Caki2 (cell line): ENCODE measurements at places on chromosomes 16 and 17.

DNA sequence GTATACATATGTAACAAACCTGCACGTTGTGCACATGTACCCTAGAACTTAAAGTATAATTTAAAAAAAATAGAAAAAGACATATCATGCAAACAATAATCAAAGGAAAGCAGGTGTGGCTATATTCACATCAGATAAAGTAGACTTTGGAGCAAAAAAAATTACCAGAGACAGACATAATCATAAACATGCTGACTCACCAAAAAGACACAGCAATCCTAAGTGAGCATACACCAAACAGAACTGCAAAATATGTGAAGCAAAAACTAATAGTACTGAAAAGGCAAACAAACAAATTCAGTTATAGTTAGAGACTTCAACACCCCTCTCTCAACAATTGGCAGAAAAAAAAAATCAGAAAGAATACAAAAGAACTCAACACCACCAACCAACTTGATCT is 29.9 kb downstream of the SHCBP1 start:
- no peak for DNase-seq

- DNase-seq = no peak
Measured at GRCh38 chr17:48498164-48498850, 32.5 kb downstream of the HOXB1 start.

DNA sequence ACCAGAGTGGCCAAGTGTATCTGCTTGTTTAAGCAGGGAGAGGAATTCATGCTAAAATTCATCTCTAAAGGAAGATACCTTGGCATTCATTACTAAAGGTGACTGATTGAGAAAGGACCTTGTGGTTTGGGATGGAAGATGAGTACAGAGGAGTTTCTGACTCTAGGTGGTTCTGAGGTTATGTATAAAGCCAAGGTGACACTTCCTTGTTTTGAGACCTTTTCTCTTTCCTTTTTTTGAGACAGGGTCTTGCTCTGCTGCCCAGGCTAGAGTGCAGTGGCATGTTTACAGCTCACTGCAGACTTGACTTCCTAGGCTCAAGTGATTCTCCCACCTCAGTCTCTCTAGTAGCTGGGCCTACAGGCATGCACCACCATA is 9.1 kb downstream of the ABHD15 start:
- no peak for DNase-seq

DNA sequence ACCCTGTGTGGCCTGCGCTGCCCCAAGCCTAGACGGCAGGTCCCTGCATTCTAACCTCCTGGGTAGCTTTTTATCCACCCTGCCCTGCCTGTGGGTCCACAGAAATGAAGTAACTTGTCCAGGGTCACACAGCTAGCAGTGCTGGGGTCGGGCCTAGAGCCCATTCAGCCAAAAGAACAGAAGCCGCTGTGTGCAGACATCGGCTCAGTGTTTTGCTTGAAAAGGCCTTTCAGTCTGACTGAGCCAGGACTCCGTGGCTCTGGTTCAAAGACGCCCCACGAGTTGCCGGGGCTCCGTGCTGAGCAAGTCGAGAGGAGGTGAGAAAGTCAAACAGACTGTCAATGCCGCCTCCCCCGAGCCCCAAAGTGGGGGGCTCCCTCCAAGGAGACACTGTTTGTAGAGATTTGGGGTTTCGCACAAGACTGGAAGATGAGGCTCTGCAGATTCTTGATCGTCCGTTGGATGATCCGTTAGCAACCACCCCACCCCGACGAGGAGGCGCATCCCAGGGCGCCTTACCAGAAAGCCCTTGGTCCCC is 226.2 kb downstream of the NTN1 start:
- DNase-seq = no peak

DNA sequence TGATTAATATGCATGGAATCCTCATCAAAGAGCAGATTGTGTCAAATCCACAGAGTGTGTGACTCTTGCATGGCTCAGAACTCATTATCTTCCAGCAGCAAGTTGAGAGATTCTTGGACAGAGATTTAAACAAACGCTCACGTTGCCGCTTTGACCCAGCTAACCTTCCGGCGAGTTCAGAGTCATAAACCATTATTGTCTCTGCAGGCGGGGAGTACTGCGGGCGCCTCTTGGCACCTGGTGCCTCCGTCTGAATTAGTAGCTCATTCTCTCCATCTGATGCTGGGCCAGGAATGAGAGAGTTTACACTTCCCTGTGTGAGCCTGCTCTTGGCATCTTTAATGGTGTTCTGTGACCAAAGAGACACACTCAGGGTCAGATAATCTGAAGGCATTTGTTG is 138.6 kb upstream of the WSCD1 start:
- no peak for DNase-seq

- DNase-seq = no peak
Measured at GRCh38 chr16:12496186-12496585, 307.5 kb downstream of the CPPED1 start.

- no peak for DNase-seq
Measured at GRCh38 chr17:40463122-40463550, 19.9 kb downstream of the IGFBP4 start.

DNA sequence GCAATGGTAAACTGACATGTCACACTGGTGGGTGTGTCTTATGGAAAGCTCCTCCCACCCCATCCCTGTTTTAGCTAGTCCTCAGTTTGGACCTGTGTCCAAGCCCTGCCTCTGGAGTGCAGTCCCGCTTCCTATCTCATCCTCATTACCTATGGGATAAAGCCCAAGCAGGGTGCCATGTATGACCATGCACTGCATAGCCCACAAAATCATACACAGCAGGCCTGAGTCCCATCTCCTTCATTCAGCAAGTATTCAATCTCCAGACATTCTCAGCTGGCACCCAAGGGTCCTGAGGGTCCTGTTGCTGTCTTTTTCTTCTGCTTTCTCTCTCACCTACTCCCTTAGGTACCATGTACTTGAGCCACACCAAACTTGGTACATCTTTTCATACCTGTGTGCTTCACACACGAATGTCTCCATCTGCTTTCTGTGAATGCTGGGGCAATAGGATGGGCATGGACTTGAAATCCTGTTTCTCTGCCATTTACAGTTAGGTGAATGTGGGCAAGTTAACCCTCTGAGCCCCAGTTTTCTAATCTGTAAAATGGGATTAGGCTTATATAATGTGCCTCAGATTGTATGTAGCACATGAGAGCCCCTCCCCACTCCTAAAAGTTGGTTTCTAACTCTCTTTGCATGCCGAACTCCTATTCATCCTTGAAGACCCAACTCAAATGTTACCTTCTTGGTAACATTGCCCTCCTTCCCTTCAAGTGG is 28.5 kb downstream of the TNS4 start:
- DNase-seq = no peak

- DNase-seq = no peak
Measured at GRCh38 chr17:3594051-3594800, 15.0 kb downstream of the TRPV1 start.

DNA sequence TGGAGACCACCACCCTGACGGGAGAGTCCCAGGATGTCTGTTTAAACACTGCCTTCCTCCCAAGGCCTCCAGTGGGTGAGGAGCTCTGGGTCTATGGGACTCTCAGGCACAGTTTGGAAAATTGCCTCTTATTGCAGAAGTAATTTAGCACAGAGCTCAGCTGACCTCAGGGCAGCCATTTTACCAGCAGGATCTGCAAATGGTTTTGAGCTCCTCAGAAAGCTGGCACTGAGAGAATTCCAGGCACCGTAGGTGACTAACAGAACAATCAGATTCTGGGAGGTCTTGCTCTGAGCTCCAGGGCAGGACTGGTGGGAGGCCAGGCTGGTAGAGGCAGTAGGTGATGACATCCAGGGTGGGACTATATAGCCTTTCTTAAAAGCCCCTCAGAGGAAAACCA is 17.3 kb upstream of the C16orf74 start:
- DNase-seq = no peak

- no peak for DNase-seq
Measured at GRCh38 chr16:4936181-4936990, 562 bp downstream of the PPL start.

- peak; percentile 87 for DNase-seq
Measured at GRCh38 chr16:68529931-68530701, 9.0 kb upstream of the ZFP90 start.

DNA sequence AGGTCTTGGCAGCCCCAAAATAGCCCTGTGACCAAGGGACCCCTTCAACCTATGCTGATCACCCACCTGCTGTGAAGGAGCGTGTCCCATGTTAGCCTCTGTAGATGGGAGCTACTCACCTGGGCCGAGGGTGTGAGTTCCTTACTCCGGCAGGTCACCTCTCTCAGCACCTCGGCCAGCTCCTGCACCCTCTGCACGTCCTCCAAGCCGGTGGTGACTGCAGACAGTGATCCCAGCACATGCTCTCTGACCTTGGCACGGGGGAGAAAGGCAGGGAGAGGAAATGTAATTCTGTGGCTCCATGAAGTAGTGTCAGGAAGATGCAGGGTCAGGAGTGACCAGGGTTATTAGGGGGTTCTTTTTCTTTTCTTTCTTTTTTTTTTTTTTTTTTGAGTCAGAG is 67.7 kb upstream of the BCO1 start:
- DNase-seq = no peak

- no peak for DNase-seq
Measured at GRCh38 chr17:72426948-72427760, 306.3 kb downstream of the SOX9 start.

DNA sequence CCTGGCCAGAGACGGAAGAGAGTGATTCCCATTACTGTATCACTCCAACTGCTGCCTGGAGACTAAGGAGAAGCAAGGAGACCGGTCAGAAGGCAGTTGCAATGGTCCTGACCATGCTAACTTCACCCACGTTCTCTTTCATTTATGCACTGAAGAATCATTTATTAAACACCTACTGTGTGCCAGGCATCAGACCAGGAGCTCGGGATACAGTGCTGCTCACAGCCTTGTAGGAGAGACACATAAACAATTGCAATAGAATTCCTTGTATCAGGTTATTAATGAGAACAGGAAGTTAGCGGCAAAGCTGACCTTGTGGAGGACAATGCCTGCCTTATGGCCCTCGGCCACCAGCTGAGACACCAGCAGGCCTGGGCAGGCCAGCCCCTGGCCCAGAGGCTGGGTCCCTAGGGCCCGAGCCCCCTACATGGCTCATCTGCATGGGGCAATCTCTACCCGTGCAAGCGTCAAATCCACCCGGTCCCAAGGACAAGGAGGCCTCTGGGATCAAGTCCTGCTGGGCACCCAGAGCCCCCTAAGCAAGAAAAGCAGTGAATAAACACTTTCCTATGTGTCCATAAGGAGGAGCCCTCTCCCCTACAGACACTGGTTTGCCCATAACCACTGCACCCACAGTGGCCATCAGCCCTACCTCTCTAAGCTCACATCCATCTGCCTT is 8.6 kb upstream of the ENPP7 start:
- no peak for DNase-seq

GRCh38 chr17:9802697-9803096 is 11.3 kb upstream of the DHRS7C start:
- no peak for DNase-seq

GRCh38 chr16:78504401-78504851 is 405.0 kb downstream of the WWOX start:
- no peak for DNase-seq

DNA sequence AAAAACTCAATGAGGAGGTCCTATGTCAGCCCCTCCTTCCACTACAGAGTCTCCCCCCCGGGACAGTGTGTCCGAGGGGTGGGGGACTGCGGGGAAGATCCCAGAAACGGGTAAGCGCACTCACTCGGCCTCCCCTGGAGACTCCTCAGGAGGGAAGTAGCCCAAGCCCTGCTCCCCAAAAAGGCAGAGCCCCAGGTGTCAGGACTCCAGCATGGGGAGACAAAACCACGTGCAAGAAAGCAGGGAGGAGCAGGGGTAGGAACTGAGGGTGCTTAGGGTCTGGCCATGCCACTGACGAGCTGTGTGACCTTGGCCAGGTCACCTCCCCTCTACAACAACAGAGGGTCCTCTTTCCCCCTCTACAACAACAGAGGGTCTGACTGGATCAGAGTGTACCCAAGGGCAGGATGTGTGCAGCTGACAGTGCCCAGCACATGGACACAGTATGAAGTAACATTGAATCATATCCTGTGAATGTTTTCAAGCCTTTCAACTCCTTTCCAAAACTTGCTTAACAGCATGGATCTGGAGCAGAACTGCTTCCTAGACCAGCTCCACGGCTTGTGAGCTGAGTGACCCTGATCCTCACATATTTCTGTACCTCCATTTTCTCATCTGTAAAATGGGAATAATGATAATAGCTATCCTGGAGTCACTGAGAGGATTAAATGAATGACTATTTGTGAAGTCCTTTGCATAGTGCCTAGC is 2.1 kb upstream of the NAGS start:
- no peak for DNase-seq

- DNase-seq = no peak
Measured at GRCh38 chr16:47317465-47318240, 143.2 kb downstream of the ITFG1 start.

- DNase-seq = peak; percentile 45
Measured at GRCh38 chr16:58127033-58127556, 2.1 kb downstream of the CFAP20 start.

DNA sequence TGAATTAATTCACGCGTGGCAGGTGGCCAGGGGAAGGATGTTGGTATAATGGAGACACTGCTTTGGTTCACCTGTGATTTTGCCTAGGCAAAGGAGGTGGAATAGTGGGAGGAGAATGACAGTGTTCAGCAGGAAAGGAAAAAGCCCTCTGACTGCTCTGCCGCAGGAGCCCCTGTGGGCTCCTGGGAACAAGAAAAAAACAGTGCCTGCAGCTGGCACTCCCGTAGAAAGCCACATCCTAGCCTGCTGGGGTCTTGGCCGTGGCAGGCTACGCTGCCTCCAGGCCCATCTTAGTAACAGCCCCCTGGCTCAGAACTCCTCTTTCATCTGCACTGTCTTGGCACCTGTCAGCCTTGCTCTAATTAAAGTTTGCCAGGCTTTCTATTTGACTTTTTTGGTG is 20.6 kb downstream of the ADORA2B start:
- DNase-seq = no peak

- DNase-seq = no peak
Measured at GRCh38 chr17:44530896-44531418, 26.3 kb upstream of the FZD2 start.

DNA sequence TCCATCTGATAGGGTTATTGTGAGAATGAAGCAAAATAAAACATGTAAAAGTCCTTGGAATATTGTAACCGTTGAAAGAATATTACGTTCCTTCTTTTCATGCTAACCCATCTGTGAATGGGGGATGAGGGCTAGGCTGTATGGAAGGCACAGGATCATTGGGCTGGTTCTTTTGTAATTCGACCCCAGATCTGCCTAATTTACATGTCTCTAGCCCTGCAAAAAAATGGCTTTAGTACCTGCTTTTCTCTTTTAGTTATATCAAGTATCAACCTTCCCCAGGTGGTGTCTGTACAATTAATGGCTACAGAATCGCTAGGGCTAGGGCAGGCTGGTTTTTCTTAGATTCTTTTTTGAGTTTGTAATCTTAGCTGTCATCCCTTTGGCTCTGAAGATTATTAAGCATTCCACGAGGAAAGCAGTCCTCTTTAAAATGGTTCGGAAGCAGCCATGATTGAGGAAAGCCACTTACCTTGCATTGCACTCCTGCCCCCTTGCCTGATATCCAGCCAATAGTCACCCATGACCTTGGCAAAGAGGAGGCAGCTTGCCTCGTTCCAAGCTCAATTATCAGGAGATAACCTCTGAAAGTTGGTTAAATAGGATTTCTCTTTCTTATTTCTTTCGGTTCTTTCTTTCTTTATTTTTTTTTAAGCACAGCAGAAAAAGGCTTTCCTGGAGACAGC is 153.9 kb upstream of the ZKSCAN2 start:
- DNase-seq = no peak

GRCh38 chr17:77592106-77592865 is 366.2 kb upstream of the TNRC6C start:
- DNase-seq = no peak

GRCh38 chr16:17072104-17072503 is 398.7 kb downstream of the XYLT1 start:
- no peak for DNase-seq

GRCh38 chr16:70665806-70666735 is 19.7 kb downstream of the IL34 start:
- no peak for DNase-seq
